GM23338 (cell line): ENCODE measurements at places on chromosomes 3 and 15. TPM values are rescaled to one million over a fixed set of nuclear protein-coding genes. Genes with fewer than 3 reads are reported as not detected.

DNA sequence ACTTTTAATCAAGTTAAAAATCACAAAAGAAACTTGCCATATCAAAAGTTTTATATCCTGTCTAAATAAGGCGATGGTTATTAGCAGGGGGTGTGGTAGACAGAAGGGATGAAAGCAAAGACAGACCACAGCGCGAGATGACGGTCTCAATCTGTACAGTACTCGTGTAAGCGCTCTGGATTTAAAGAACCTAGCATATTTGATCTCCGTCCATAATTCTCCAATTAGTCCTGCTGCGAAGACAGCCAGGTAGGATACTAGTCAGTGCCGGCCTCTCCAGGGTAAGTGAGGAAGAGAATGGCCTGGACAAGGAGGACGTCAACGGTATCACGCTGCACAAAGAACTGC, 701 bp downstream of the SGO1 start:
- H3K27ac ChIP-seq = peak overlapping the region; percentile 89; the same call in 1 of the 2 replicates
- peaks cover 10% of the 10 kb centered on the region; the same call in 1 of the 2 replicates for H3K4me1 ChIP-seq
- peaks cover 29% of the 10 kb centered on the region for H3K36me3 ChIP-seq
- no peaks in the 10 kb centered on the region for H3K27me3 ChIP-seq
- peak overlapping the region; percentile 99 for H3K4me3 ChIP-seq
- DNase-seq = peak; percentile 27

DNA sequence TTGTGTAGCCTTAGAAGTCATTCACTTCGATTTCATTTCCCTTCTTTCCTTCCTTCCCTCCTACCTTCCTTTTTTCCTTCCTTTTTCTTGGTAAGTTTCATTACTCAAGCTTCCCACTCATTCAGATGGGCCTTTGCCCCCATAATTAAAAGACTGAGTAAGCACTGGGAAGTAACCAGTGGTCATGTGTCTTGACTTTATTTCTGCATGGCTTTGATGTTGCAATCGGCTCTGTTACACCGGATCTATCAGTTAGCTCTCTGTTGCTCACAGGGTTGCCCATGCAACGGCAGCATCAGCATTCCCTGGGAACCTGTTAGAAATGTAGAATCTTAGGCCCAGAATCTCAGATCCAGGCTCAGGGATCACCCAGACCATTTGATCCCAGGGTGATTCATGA, 25.6 kb upstream of the LARS2 start:
- no peaks in the 10 kb centered on the region; the same call in 1 of the 2 replicates for H3K36me3 ChIP-seq
- no peak for DNase-seq
- no peak overlapping the region for H3K27ac ChIP-seq
- no peaks in the 10 kb centered on the region for H3K4me1 ChIP-seq
- no peak overlapping the region for H3K4me3 ChIP-seq

- no peaks in the 10 kb centered on the region for H3K36me3 ChIP-seq
- no peaks in the 10 kb centered on the region for H3K27me3 ChIP-seq
- DNase-seq = no peak
- no peak overlapping the region for H3K4me3 ChIP-seq
- H3K4me1 ChIP-seq = no peaks in the 10 kb centered on the region; the same call in 1 of the 2 replicates
These were observed 12.0 kb upstream of the ACAD9 start for GRCh38 chr3:128867200-128868125.

DNA sequence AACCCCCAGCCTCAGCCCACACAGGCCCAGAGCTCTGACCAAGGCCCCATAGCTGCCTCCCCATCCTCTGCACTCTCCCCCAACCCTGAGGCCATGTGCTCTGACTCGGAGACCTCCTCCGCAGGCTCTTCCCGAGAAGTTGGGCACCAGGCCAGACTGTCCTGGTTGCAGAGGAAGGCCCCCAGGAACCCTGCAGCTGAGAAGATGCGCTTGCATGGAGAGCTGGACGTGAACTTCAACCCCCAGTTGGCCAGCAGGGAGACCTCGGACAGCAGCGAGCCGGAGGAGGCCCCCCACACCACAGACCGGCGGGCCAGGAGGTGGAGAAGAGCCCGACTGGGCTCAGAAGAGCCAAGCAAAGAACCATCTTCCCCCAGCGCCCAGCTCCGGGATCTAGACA, 119.5 kb upstream of the EIF1B start:
- H3K36me3 ChIP-seq = no peaks in the 10 kb centered on the region
- H3K4me1 ChIP-seq = peaks cover 7% of the 10 kb centered on the region; the same call in 1 of the 2 replicates
- no peak overlapping the region for H3K4me3 ChIP-seq
- DNase-seq = no peak
- no peak overlapping the region for H3K27ac ChIP-seq

- no peaks in the 10 kb centered on the region for H3K36me3 ChIP-seq
- peaks cover 13% of the 10 kb centered on the region for H3K4me1 ChIP-seq
- peaks cover 67% of the 10 kb centered on the region for H3K27me3 ChIP-seq
- peak overlapping the region; percentile 74 for H3K4me3 ChIP-seq
- H3K27ac ChIP-seq = no peak overlapping the region
These were observed 42.3 kb upstream of the ROPN1 start for GRCh38 chr3:124034016-124034843.

- no peak overlapping the region for H3K27ac ChIP-seq
- peaks cover 33% of the 10 kb centered on the region for H3K27me3 ChIP-seq
- DNase-seq = no peak
- H3K4me3 ChIP-seq = no peak overlapping the region
These were observed 64.3 kb downstream of the KLF13 start for GRCh38 chr15:31390777-31391486.

- no peaks in the 10 kb centered on the region for H3K36me3 ChIP-seq
- H3K4me3 ChIP-seq = no peak overlapping the region
- no peak for DNase-seq
- no peaks in the 10 kb centered on the region for H3K4me1 ChIP-seq
- H3K27ac ChIP-seq = no peak overlapping the region
- no peaks in the 10 kb centered on the region for H3K27me3 ChIP-seq
These were observed 475.8 kb upstream of the KCNMB2 start for GRCh38 chr3:178060407-178060806.

GRCh38 chr15:84006421-84006820, 229.2 kb upstream of the GOLGA6L4 start:
- no peak for DNase-seq
- H3K27ac ChIP-seq = no peak overlapping the region
- no peaks in the 10 kb centered on the region for H3K4me1 ChIP-seq
- H3K27me3 ChIP-seq = no peaks in the 10 kb centered on the region

DNA sequence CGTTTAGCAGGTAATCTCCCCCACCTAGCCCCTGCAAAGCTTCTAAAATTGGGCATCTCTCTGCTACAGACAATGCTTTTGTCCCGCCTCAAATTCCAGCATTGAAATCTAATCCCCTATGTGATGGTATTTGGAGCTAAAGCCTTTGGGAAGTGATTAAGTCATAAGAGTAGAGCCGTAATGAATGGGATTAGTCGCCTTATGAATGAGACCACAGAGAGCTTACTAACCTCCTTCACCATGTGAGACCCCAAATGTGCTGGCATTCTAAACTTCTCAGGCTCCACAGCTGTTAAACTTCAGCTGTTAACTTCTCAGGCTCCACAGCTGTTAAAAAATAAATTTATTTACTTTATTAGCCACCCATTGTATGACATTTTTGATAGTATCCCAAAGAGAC, 374.2 kb upstream of the BCHE start:
- no peak overlapping the region for H3K27ac ChIP-seq
- H3K36me3 ChIP-seq = no peaks in the 10 kb centered on the region
- DNase-seq = peak; percentile 11

GRCh38 chr3:121737644-121738043, 11.9 kb downstream of the GOLGB1 start:
- H3K27ac ChIP-seq = no peak overlapping the region
- H3K4me1 ChIP-seq = no peaks in the 10 kb centered on the region
- H3K36me3 ChIP-seq = 0 out of 2 replicates have a peak, but pooled peaks cover 5% of the 10 kb centered on the region
- no peak overlapping the region for H3K4me3 ChIP-seq
- no peaks in the 10 kb centered on the region for H3K27me3 ChIP-seq
- no peak for DNase-seq

DNA sequence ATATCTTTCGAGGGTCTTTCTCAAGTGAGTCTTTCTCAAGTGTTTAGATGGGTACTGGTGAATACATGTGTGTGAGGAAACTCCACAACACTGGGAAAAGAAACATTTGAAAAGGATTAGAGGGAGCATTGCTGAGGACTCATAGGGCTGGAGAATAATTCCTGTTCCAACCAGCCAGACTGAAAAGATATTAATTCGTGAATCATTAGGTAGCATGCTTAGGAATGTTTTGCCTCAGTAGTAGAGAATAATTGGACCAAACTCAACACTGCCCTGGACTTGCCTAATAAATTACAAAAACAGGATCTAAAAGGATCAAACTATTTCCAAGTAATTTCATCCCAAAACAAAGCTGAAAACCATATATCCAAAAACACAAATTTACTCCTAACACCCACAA, 17.3 kb downstream of the PP2D1 start:
- no peak overlapping the region for H3K27ac ChIP-seq
- DNase-seq = no peak
- H3K4me3 ChIP-seq = no peak overlapping the region
- no peaks in the 10 kb centered on the region for H3K36me3 ChIP-seq
- no peaks in the 10 kb centered on the region for H3K27me3 ChIP-seq

DNA sequence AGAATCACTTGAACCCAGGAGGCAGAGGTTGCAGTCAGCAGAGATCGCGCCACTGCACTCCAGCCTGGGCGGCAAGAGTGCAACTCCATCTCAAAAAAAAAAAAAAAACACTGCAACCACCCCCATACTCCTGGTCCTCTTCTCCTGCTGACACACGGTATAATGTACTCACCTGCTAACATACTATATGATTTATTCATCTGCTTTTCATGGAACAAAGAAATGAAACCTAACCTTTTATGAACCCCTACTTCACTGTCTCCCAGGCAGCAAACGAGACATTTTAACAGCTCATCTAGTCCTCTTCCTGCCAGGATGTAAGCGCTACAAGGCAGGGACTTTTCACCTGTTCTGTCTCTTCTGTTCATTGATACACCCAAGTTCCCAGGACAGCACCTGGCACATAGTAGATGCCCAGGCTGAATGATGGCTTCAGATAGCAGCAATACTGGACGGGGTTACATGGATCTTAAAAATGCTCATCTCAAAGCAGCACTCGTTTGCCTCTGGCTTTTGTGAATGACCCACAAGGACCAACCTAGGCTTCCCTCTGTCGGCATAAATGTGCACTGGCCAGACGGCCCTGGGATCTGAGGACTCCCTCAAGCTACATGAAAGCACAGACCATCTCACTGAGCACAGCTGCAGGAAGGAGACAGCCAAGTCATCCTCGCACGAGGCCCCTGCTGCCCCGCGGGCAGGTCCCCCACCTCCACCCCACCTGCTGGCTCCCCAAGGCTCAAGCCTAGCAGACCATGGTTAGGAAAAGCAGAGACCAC, 20.3 kb downstream of the XXYLT1 start:
- no peaks in the 10 kb centered on the region for H3K27me3 ChIP-seq
- H3K4me1 ChIP-seq = peaks cover 12% of the 10 kb centered on the region
- no peak overlapping the region for H3K4me3 ChIP-seq

DNA sequence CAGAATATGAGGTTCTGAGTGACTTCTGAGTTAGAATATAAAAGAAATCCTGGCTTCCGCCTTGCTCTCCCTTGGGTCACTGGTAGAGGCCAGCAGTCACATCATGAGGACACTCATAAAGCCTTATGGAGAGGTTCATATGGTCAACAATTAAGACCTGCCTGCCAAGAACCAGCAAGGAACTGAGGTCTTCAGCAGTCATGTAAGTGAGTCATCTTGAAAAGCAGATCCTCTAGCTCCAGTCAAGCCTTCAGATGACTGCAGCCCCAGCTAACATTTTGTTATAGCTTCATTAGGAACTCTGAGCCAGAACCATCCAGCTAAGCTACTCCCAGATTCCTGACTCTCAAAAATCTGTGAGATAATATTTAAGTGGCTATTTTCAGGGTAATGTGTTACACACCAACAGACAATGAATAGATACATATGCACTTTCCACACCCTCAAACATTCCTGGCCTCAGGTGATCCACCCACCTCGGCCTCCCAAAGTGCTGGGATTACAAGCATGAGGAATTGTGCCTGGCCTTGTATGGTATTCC, 447.2 kb downstream of the SHQ1 start:
- DNase-seq = no peak
- no peaks in the 10 kb centered on the region for H3K27me3 ChIP-seq
- no peaks in the 10 kb centered on the region for H3K36me3 ChIP-seq
- H3K27ac ChIP-seq = no peak overlapping the region
- H3K4me3 ChIP-seq = no peak overlapping the region

DNA sequence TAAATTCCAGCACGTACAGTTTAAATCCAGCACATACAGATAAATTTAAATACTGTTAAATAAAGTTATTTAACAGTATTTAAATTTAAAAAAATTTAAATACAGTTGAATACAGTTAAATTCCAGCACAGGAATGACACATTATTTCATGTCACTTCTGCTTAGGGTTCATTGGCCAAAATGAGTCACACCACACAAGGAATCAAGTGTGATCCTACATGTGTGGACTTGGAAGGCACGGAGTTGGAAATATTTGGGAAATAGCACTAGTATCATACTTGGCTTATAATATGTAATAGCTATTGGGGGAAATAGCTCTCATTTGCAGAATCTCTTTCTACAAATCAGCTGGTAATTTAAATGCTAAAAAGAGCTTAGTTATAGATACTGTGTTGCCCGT, 10.6 kb downstream of the RAB7A start:
- H3K4me1 ChIP-seq = peaks cover 2% of the 10 kb centered on the region; the same call in 1 of the 2 replicates
- no peak overlapping the region for H3K27ac ChIP-seq
- H3K4me3 ChIP-seq = no peak overlapping the region
- H3K27me3 ChIP-seq = no peaks in the 10 kb centered on the region

DNA sequence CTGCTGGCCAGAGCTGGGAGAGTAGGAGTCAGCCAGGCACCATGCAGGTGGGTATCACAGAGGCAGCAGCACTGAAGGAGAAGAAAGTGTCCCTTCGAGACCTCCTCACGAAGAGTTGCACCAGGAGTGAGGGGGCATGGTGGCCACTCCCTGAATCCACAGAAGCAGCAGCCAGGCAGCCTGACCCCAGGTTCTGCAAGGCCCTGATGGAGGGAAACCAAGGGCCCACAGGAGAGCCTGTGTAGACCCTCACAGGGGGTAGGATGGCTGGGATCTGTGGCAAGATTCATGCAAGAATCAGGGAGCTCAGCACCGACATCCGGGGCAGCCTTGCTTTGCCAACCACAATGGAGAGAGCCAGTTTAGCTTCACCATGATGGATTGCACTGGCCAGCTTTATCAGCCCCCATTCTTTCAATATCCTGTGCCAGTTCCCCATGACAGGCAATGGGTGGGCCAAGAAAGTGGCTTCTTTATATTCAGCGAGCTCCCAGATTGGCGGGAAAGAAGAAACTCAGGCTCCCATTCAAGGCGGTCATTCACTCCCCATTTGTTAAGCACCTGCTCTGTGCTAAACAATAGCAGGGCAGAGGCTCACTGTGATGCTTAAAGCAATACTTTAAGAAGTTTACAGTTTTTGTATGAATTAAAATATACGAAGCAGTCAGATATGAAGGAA, 33.5 kb upstream of the TBC1D21 start:
- no peak overlapping the region for H3K27ac ChIP-seq
- no peaks in the 10 kb centered on the region for H3K36me3 ChIP-seq
- no peaks in the 10 kb centered on the region for H3K27me3 ChIP-seq

PFKFB4 gene
- 15.0 and 22.9 TPM in 2 replicates for total RNA-seq

TRPC1 gene
- total RNA-seq = 36.6 and 51.7 TPM in 2 replicates

SPSB4 gene
- 20.1 and 25.9 TPM in 2 replicates for total RNA-seq

CDHR4 gene
- 0.24 TPM in 1 of 2 replicates, not detected in the other for total RNA-seq

GHSR gene
- not detected in 2 replicates for total RNA-seq

SLCO2A1 gene
- total RNA-seq = 0.31 and 1.6 TPM in 2 replicates

HTR3E gene
- total RNA-seq = not detected in 2 replicates

ATG7 gene
- 16.0 and 36.7 TPM in 2 replicates for total RNA-seq
